Natural killer cell (primary cell): ENCODE measurements at places on chromosomes 7 and 10.

DNA sequence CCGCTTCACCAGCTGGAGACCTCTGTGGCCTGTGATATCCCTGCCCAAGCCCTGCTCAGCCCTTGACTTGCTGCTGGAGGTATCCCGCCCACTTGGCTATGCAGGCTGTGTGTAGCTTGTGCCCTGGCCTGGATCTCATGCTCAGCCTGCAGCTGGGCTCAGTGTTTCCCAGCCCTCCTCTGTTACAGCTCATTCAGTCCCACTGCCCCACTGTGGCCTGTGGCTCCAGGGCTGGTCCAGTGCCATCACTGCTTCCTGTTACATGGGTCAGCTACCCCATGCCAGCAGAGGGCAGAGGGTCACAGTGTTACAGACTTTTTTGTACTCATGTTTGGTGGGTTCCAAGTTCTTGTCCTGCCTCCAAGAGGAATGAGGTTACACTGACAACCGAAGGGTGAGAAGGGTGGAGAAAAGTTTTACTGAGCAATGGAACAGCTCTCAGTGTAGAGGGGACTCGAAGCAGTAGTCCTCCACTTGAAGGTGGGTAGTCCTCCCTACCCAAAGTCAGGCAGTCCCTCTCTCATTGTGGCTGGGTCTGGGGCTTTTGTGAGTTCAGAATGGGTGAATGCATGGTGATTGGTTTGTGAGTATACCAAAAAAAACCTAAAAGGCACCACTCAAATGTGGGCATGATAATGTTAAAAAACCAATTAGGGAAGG is 100.4 kb downstream of the ANKRD7 start:
- H3K27ac ChIP-seq = no peak overlapping the region
- H3K4me1 ChIP-seq = no peaks in the 10 kb centered on the region

GRCh38 chr10:509361-510102 is 179.9 kb downstream of the DIP2C start:
- peaks cover 42% of the 10 kb centered on the region for H3K4me1 ChIP-seq
- H3K27me3 ChIP-seq = peaks cover 2% of the 10 kb centered on the region
- no peak for DNase-seq
- no peaks in the 10 kb centered on the region for H3K36me3 ChIP-seq
- no peak overlapping the region for H3K4me3 ChIP-seq

GRCh38 chr7:44408596-44408995 is 81.9 kb downstream of the NUDCD3 start:
- H3K4me3 ChIP-seq = no peak overlapping the region
- H3K27ac ChIP-seq = no peak overlapping the region
- DNase-seq = no peak
- H3K4me1 ChIP-seq = no peaks in the 10 kb centered on the region

DNA sequence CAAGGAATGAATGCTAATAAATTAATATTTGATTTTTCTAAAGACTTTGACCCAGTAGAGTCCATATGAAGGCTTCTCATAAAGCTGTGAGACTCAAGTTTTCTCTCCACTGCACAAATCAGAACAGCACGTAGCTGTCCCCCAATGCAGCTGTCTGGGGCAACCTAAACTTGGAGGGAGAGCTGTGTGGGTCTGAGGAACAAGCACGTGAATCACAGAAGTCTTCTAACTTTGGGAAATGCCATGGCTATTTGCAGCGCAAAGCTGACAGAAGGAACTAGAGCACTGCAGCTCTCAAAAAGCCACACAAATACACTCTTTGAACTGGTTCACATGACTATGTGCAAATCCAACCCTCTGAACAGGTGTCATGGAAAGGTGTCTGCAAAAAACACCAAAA is 47.9 kb downstream of the COL1A2 start:
- DNase-seq = no peak
- H3K27me3 ChIP-seq = peaks cover 4% of the 10 kb centered on the region
- H3K4me1 ChIP-seq = no peaks in the 10 kb centered on the region
- no peaks in the 10 kb centered on the region for H3K36me3 ChIP-seq
- H3K4me3 ChIP-seq = no peak overlapping the region
- H3K27ac ChIP-seq = no peak overlapping the region

GRCh38 chr7:36739351-36739750 is 15.1 kb upstream of the AOAH start:
- H3K27me3 ChIP-seq = no peaks in the 10 kb centered on the region
- H3K4me3 ChIP-seq = no peak overlapping the region
- no peak overlapping the region for H3K27ac ChIP-seq
- no peaks in the 10 kb centered on the region for H3K36me3 ChIP-seq

- no peaks in the 10 kb centered on the region for H3K27me3 ChIP-seq
- no peak for DNase-seq
- no peaks in the 10 kb centered on the region for H3K4me1 ChIP-seq
- H3K27ac ChIP-seq = no peak overlapping the region
Measured at GRCh38 chr10:33841678-33842077, 507.2 kb upstream of the NRP1 start.

DNA sequence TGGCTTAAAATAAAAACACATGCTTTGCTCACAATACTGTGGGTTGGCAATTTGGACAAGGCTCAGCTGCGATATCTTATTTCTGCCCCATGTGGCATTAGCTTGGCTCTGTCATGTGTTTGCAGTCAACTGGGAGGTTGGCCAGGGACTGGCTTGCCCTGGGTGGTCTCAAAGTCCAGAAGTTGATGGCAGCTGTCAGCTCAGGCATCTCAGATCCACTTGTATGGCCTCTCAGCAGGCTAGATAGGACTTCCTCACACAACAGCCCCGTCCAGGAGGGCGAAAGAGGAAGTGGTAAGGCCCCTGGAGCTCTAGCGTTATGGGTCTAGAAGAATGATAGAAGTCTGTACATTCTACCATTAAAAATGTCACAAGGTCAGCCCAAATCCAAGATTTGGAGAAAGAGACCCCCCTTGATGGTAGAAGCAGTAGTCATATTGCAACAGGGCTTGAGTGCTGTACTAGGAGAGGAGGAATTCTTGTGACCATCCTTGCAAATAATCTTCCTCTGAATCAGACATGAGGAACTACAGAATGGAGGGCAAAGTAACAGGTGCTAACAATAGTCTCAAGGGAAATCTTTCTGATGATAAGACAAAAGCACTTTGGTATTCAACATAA is 166.2 kb downstream of the FAM107B start:
- H3K27me3 ChIP-seq = no peaks in the 10 kb centered on the region
- H3K4me1 ChIP-seq = peaks cover 6% of the 10 kb centered on the region
- no peak for DNase-seq
- H3K36me3 ChIP-seq = no peaks in the 10 kb centered on the region
- H3K27ac ChIP-seq = no peak overlapping the region

DNA sequence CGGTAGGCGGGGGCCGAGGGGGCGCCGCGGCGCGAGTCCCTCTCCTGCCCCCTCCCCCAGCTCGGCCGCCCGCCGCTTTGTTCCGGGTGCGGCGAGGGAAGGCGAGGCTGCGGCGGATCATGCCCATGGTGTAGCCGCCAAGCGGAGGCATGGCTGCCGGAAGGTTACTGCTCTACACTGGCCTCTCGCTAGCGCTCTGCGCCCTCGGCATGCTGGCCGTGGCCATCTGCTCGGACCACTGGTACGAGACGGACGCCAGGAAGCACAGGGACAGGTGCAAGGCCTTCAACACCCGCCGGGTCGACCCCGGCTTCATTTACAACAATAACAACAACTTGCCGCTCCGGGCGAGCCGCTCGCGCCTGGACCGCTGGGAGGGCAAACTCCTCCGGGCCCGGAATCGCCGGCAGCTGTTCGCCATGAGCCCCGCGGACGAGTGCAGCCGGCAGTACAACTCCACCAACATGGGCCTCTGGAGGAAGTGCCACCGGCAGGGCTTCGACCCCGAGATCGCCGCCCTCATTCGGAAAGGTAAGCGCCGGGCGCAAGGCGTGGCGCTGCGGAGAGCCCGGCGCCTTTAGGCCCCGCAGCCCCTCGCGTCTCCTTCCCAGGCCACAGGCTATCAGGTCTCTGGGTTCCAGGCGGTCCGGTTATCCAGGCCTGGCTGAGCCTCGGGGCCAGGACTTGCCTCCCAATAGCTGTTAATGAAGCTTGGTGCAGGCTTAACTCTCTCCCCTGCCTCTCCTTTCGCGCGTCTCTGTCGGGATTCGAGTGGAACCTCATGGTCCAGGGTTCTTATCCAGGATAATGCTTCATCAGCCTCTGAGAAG is 513 bp downstream of the TMEM178B start:
- peaks cover 35% of the 10 kb centered on the region for H3K27me3 ChIP-seq
- peaks cover 32% of the 10 kb centered on the region for H3K4me1 ChIP-seq
- no peak overlapping the region for H3K27ac ChIP-seq

- DNase-seq = no peak
- no peak overlapping the region for H3K4me3 ChIP-seq
- H3K36me3 ChIP-seq = no peaks in the 10 kb centered on the region
- H3K27ac ChIP-seq = no peak overlapping the region
- H3K27me3 ChIP-seq = no peaks in the 10 kb centered on the region
Measured at GRCh38 chr7:94700926-94701554, 45.1 kb upstream of the SGCE start.

GRCh38 chr7:5226921-5227785 is 37.1 kb downstream of the WIPI2 start:
- no peak overlapping the region for H3K4me3 ChIP-seq
- no peaks in the 10 kb centered on the region for H3K27me3 ChIP-seq
- peaks cover 25% of the 10 kb centered on the region for H3K4me1 ChIP-seq
- no peak for DNase-seq
- H3K36me3 ChIP-seq = peaks cover 82% of the 10 kb centered on the region
